ENCODE measurements at places on chromosomes 7 and 10.

- peak; percentile 54 for DNase-seq
Measured at GRCh38 chr10:59865101-59865500, 41.3 kb downstream of the CCDC6 start.

GRCh38 chr7:150950496-150951180, 27.5 kb downstream of the KCNH2 start:
- no peak for DNase-seq

- peak; percentile 64 for DNase-seq
Measured at GRCh38 chr7:130242198-130243014, 24.3 kb upstream of the CPA2 start.

DNA sequence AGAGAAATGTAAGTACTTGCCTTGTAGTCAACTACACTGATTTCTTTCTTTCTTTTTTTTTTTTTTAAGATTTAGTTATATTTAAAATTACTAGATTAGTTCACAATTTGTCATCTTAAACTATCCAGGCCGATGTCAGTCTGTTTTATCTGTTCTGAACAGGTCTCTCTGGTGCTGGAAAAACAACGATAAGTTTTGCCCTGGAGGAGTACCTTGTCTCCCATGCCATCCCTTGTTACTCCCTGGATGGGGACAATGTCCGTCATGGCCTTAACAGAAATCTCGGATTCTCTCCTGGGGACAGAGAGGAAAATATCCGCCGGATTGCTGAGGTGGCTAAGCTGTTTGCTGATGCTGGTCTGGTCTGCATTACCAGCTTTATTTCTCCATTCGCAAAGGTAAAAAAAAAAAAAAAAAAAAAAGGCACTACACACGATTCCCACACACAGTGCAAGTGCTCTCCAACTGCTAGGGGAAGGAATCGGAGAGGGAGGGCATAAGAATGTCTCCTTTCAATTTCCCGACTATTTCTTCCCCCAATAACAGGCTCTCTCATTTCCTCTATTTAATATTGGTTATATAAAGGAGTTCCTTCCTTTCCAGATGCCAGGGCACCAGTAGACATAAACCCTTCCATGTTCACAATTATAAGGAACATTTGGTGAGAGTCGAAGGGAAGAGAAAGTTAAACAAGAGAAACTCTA, 53.4 kb downstream of the PAPSS2 start:
- no peak for DNase-seq

DNA sequence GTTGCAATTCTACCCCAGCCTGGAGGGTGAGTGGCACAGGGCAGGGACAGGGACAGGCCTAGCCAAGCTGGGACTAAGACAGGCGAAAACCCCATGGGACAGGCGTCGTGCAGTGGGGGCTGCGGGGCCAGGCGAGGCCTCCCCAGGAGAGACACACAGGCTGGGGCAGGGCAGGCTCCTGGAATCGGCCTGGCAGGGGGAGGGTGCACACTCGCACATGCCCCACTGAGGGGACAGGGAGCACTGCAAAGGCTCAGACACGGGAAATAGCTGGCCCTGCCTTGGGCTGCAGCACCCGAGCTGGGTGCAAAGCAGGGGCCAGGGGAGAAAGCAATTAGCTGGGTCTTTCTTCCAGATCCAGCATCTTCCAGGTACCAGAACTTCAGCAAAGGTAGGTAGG, 10.4 kb downstream of the LAT2 start:
- no peak for DNase-seq

- DNase-seq = no peak
Measured at GRCh38 chr10:98268694-98269431, 869 bp upstream of the LOXL4 start.

GRCh38 chr7:125355899-125356298, 426.3 kb upstream of the POT1 start:
- DNase-seq = peak; percentile 43

DNA sequence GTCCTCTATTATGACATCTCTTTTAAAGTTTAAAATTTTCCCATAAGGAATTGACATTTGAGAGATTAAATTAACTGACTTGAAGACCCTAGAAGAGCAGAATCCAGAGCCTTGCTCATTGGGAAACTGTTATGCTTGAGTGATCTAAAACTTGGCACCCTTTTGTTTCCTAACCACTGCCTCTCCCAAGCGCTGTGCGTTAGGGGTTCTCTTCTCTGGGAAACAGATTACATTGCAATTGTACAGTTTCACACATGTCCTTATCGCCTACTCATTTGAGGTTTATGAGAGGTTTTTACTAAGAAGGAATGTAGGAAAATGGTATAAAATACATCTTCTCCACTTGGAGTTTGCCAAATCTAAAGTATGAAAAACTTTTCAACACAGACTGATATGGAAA, 126.8 kb upstream of the AMPH start:
- no peak for DNase-seq

DNA sequence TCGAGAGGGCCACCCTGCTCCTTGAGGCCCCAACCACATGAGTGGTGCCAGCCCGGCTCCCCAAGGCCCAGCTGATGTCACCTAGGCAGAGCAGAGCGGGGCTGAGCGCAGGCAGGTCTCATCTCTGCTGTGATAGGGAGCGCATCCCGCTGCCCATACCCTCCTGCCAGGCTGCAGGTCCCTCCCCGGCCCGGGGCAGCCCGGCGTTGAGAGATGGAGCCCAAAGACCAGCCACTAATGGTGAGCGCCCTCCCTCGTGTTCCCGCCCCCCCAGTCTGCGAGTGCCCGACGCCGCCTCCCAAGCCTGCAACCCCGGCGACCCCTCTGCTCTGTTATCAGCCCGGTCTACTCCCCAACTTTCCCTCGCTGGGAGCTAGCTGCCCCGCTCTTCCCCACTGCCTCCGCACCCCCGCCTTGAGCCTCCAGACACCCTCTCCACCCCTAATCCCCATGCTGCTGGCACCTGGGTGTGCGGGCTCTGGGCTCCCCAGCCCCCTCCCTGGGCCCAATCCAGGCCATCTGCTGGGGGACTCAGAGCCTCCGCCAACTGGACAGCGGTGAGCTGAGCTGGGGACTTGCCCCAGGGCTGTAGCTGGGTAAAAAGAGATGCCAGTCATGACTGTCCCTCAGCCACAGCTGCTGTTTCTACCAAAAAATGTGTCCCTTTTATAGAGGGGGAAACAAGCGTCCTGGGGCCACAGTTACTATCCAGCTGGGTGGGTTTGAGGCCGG, 19.7 kb upstream of the CHST12 start:
- no peak for DNase-seq

DNA sequence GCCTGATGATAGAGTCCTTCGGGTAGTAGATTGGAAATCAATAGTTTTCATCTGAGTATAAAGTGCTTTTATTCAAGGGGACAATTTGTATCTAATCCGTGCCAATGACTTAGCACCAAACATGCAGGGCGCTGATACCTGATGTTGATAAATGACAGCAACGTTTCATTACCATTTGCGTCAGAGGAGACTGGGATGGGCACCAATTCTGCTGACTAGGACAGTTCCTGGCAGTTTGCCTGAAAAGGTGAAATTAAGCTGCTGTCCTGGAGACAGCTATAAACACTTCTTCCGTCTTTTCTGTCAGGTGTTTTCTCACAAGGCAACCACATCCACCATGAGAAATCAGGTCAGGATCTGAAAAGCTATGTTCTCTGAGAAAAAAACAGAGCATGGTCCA, 1136.4 kb downstream of the TYW1 start:
- no peak for DNase-seq

- DNase-seq = no peak
Measured at GRCh38 chr10:9045311-9045710, 990.8 kb downstream of the GATA3 start.

DNA sequence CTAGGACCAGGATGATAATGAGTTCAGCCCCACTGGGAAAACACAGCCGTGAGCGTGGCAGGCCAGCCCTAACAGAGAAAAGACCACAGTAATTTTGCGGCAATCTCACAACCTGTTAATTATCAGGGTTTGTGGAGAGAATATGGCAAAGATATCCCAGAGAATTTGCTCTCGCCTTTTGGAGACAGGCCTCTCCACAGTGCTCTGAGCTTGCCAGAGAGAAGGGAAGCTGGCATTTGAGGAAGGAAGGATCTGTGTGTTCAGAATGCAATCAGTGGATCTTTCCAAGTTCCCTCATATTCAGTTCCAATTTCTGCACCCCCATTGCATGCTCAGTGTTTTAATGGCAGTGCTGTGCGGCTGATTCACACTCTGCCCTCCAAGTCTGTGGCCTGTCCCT, 60.2 kb downstream of the PLPP4 start:
- no peak for DNase-seq

DNA sequence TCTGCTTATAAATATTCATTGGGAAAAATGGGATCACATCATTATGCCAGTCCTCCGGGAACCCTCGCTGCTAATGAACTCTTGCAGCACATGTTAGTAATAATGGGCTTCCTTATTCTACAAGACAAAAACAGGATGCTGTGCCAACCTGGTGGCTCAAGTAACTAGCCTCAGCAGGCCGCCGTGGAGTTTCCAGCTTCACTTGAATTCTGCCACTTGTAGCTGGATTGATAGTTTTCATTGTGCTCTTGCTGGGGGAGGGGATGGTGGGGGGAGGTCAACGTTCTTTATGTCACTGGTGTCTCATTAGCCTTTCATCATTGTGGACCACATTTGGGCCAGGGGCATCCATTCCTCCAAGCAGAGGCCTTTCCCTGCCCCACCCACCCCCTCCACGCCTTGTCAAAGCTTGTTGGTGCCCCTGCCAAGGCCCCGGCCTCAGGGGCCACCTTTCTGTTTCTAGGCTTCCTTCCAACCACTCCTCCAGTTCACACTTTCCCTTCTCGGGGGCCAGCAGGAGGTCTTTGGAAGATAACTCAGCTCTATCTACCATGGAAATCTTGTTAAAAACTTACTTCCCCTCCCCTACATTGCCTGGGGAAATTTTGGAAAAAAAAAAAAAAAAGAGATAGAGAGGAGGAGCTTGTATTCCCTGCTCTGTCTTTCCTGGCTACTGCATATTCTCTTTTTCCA, 153.9 kb downstream of the BMPER start:
- DNase-seq = no peak

GRCh38 chr10:18980089-18980629, 68.4 kb upstream of the MALRD1 start:
- no peak for DNase-seq

- DNase-seq = peak; percentile 73
Measured at GRCh38 chr7:29113384-29114102, 32.8 kb downstream of the CPVL start.

- no peak for DNase-seq
Measured at GRCh38 chr10:120480065-120480600, 23.1 kb downstream of the PLPP4 start.

DNA sequence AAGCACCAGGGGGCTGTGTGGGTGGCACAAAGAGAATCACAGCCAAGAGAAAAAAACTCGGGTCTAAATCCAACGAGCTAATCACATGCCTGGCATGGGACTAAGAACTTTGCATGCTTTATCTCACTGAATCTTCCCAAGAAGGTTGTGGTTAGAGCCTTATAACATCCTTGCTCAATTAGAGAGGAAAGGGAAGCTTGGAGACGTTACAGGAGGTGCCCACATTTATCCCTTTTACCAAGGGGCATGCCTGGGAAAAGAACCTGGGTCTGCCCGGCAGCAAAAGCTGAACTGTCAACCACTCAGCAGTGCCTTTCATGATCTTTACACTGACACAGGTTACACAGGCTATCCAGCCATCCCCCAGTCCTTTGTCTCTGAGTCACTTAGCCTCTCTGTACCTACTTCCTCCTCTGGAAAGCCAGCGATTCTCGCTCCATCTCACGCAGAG, 190.1 kb downstream of the PRPF18 start:
- DNase-seq = no peak

DNA sequence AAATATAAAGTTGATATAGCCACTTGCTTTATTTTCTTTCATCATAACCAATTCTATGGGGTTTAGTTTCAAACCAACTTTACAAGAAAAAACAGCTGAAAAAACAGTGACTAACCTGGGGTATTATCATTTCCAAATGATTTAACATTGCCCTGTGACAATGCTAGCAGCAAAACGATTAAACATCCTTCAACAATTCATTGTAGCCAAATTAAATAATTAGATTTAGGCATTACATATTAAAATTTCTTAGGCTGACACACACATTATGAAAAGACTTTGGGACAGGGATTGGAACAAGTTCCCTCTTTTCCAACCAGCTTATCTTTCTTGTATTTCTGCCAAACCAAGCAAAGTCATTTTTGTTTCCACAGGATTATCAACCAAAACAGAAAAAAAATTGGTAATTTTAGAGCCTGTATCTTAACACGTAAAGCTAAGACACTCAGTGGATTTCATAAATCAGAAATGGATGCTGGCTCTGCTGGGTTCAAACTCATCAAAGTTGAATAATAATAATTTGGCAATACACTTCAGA, 84.0 kb downstream of the SEMA3D start:
- no peak for DNase-seq

DNA sequence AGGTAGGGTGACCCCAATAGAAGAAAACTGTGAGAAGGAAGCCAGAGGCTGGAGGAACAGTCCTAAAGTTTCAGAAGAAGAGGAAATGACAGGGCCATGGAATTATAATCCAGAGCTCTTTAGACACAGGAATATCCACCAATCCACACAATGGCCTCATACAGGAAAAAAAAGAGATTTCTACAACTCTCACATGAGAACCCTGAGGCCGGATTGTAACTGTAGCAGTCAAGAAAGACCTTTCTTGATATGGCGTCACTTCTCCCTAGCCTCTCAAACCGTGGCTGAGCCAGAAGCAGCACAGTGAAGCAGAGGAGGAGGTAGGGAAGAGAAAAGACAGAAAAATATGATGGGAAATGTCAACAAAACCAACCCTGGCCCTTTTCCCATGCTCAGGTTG, 76.9 kb downstream of the RAPGEF5 start:
- no peak for DNase-seq

DNA sequence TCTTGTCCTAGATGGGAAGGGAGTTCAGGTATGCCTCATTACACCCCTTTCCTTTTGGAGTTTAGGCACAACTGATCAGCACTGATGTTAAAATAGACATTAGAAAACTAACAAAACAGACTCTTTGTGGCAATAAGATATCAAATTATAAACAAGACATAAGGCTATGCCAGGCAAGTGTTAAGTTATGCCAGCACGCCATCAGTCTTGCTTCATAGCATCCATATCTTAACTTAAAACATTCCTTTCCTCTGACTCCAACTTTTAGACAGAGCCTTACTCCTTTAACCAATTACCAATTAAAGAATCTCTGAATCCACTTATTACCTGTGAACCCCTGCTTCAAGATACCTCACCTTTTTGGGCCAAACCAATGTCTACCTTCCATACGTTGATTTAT, 126.2 kb upstream of the ETV1 start:
- no peak for DNase-seq

DNA sequence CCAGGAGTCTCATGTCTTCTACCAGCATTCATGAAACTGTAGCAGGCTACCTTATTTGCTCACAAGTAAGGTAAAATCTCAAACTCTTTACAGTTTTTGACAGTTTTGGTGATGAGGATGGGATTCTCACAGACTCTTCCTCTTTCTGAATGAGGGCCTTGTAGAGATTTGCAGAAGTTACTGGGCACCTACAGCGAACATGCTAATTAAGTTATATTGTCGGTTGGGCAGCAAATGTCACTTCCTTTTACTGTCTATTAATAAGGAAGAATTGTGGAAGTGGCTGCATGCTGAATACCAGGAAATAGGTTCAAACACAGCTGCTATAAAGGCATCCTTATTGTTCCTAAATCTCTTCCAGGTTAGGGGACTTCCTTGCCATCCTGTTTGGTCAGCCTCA, 189.6 kb downstream of the DNAJC1 start:
- DNase-seq = peak; percentile 21

- DNase-seq = no peak
Measured at GRCh38 chr7:71130031-71130679, 1.8 kb upstream of the GALNT17 start.
